ENCODE measurements at places on chromosomes 11 and 22.

GRCh38 chr11:125967515-125967914 lies 21.7 kb downstream of the VSIG10L2 start:
- no peak for DNase-seq

GRCh38 chr11:123742724-123743120 lies 1.3 kb upstream of the ZNF202 start:
- DNase-seq, result no peak

- no peak for DNase-seq
Observed at GRCh38 chr11:31927982-31928381, 116.9 kb upstream of the PAX6 start.

- DNase-seq, result no peak
Observed at GRCh38 chr22:44378380-44378779, 65.6 kb upstream of the SHISAL1 start.

DNA sequence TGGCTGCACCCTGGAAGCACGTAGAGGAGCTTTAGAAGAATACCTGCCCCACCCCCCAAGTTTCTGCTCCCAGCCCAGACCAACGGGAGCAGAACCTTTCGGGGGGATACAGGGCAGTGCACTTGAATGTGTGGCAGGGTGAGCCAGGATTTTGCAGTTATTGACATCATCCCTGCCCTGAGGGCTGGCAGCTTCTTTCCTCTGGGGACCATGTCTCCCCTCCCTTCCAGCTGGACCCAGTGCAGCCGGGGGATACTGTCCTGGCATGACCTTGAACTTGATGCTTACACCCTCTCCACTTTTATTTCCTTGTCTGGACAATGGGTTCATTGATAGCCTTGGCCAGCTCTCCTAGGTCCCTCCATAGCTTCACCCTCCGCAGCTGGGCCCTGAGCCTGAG lies 4.1 kb upstream of the CABP7 start:
- DNase-seq, result no peak

GRCh38 chr11:62680825-62681240 lies 2.0 kb upstream of the UBXN1 start:
- DNase-seq, result peak; percentile 71

- no peak for DNase-seq
Observed at GRCh38 chr22:28064920-28065319, 145.9 kb upstream of the PITPNB start.

GRCh38 chr11:61890529-61891330 lies 615 bp downstream of the FADS3 start:
- peak; percentile 35 for DNase-seq

- DNase-seq, result no peak
Observed at GRCh38 chr11:43298397-43298796, 13.4 kb upstream of the API5 start.

DNA sequence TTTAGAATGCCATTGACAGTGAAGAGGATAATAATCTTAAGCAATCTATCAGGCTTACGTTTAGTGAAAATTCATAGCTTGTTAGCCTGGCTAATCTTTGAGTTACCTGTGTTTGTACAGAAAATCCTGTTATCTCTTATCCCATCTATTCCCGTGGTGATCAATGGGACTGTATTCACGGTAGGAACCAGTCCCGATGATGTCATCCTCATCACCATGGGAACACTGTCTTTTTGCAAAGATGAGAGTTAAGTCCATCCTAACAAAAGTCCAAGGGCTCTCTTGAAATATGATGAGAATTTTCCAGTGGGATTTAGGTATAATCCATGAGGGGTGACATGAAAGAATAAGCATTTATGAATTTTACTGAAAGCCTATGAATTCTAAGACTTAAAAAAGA lies 762.2 kb downstream of the ETS1 start:
- no peak for DNase-seq

- DNase-seq, result no peak
Observed at GRCh38 chr11:44006917-44007361, 40.8 kb upstream of the ACCSL start.

- peak; percentile 79 for DNase-seq
Observed at GRCh38 chr22:21937041-21937820, 15.4 kb downstream of the PPM1F start.

DNA sequence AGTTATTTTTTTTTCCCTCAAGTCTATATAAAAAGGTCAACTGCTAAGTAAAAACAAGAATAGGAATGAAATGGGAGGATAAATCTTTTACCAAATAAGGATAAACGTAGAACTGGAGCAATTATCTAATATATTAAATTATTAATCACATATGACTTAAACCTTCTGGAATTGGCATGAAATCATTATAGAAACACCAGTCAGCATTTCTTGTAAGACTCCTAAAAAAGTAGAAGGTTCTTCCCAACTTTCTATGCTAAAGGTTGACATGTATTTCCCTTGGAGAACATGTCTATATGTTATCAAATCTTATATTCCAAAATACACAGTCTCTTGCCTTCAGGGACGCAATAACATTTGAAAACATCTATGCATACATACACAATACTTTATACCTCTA lies 143.2 kb downstream of the SBF2 start:
- DNase-seq, result no peak

DNA sequence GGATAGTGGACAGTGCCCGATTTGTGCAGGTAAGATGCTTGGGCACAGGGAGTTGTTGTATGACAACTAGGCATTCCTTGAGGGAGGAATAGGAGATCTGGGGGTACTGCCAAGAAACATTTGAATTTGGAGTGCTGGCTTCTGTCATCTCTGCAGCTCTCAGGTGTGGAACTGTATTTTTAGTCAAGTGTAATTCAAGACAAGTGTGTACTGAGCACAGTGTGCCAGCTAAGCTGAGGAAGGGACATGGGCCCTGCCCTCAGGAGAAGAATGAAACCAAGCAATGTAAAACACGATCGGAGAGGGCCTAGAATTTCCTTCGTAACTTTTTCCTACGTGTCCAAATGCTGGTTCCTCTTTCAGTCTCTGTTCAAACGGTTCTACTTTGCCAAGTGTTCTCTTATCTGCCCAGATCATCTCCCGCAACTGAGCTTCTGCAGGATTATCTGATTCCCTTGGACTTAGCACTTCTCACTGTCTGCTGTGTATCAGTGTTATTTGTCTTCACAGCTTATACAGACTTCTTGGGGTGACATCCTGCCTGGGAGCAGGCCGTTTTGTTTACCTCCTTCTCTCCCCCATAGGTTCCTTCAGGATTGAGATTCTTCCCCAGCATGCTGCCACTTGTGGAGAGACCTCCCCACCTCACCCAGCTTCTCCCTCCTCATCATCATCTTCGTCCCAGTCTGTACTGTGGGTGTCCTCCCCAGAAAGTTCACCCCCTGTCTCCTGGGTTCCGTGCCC lies 27.6 kb downstream of the ART5 start:
- peak; percentile 32 for DNase-seq

DNA sequence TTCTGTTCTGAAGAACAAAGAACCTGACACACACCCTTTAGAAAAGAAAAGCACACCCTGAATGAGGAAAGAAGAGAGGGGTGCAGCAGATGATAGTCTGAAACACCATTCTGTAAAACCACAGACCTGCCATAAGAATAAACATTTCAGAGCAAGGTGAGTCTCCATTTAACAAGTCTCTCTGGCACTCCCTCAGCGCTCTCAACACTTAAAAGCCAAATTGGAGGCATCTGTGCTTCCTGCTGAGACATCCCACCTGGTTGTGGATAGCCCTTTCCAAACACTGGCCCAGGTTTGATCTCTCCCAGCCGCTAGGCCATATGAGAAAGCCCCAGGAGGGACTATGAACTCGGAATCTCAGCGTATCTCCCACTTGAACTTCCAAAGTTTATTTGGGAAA lies 36.3 kb downstream of the ETS1 start:
- DNase-seq, result no peak

GRCh38 chr11:267491-267994 lies 10.7 kb upstream of the NLRP6 start:
- peak; percentile 67 for DNase-seq

- DNase-seq, result no peak
Observed at GRCh38 chr22:18970176-18970947, 34.3 kb upstream of the PRODH start.

DNA sequence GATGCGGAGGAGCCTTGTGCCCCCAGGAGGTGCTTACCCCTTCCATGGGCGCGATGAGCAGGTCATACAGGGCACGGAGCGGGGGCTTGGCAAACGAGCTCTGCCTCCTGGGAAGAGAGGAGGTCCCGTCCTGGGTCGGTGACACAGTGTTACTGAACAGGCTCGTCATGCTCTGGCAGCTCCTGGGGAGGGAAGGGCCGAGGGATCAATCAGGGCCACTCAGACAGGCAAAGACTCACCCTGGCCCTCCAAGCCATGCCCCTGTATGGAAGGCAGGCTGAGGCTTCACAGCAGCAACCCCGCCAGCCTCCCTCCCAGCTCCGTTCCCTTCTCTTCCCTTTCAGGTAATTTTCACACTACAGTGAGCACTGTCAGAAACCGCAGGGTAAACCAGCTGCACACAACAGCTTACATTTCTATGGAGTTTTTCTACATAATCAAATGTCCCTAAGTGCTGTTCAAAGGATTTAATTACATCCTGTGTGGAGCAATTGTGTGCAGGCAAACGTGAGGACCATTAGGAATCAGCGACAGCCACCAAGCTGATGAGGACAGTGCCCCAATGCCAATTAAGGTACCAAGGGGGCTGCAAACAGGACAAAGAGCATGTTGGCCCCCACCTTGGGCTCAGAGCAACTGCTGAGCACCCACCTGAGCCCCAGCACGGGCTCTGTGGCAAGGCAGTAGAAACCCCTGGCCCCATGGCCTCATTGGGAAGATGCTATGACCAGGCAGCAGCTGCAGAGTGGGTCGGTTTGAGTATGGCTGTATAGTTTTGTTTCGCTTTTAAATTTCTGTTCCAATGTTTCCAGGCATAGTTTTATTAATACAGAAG lies 95.4 kb upstream of the PITPNB start:
- DNase-seq, result no peak

- DNase-seq, result no peak
Observed at GRCh38 chr22:46064966-46065666, 85.2 kb upstream of the PPARA start.

All from inflammatory macrophage (primary cell).